ENCODE measurements at places on chromosomes 16 and 17.

DNA sequence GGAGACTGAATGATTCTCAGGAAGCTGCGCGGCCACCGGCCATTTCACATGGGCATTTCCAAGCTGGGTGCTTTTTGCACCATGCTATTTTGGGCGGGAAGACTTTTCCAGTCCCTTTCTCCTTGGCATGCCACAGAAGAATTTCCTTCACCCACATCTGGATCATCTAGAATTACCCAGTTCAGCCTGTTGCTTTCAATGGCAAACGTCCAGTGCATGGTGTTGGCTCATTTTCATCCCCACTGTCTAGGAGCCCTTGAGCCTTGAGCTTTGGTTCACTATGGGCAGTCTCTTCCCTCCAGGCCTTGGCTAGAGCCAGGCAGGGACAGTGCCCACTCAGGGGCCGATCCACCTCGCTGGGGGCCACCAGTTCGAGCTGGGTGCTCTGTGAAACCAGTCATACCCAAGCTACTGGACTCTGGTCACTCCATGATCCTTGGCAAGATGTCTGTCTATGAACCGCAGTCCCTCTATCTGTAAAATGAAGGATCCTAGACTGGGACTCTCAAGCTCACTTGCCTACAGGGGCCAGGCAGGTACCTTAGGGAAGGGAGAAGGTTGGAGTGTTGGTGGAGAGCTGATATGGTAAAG is 71.1 kb downstream of the CYLD start:
- no peak for DNase-seq

GRCh38 chr16:82184213-82184612 is 14.2 kb upstream of the MPHOSPH6 start:
- no peak for DNase-seq

DNA sequence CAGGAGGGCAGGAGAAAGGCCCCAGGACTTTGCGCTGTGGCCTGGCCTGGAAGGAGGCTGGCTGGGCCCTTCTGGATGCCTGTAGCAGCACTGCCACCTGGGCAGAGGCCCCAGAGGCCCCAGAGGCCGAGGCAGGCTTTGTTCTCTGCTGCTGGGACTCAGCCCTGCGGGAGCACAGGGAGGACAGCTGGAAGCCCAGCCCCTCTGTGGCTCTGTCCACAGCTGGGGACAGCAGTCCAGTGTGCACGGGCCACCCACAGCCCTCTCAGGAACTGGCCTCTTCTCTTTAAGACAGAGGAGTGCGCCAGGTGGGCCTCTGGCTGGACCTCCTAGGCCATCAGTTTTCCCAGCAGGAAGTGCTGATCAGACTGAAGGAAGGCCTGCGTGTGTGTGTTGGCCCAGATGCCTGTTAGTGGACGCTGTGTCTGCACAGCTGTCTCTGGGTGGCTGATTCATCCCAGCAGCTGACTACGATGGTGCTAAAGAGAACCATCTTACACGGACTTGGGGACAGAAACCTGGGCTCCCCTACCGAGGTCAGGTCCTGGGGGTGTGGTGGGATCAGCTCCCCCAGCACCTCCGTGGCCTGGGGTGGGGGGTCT is 26.9 kb upstream of the ZNF750 start:
- no peak for DNase-seq

- no peak for DNase-seq
Measured at GRCh38 chr17:61048376-61049106, 351.1 kb upstream of the TBX2 start.

DNA sequence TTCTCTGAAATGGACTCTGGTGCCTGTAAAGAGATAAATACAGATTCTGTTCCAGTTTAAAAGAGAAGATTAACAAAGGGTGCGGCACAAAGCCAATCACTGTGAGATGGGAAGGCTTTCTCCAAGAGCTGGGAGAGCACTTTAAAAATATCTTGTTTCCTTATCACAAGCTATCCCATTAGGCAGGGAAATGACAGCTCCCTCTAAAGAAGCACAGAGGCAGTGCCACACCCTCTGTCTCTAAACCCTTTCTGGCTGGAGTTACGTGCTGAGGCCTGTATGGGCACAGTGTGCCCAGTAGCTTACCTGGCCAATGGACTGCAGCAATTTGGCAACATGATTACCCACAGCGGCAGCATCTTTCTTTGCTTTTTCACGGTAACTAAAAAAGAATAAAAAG is 9.0 kb upstream of the TERB1 start:
- no peak for DNase-seq

- DNase-seq = no peak
Measured at GRCh38 chr16:82999711-83000110, 372.9 kb downstream of the CDH13 start.

GRCh38 chr17:43905400-43905984 is 1.8 kb downstream of the MPP2 start:
- no peak for DNase-seq

- DNase-seq = no peak
Measured at GRCh38 chr16:66462912-66463311, 35.8 kb downstream of the BEAN1 start.

DNA sequence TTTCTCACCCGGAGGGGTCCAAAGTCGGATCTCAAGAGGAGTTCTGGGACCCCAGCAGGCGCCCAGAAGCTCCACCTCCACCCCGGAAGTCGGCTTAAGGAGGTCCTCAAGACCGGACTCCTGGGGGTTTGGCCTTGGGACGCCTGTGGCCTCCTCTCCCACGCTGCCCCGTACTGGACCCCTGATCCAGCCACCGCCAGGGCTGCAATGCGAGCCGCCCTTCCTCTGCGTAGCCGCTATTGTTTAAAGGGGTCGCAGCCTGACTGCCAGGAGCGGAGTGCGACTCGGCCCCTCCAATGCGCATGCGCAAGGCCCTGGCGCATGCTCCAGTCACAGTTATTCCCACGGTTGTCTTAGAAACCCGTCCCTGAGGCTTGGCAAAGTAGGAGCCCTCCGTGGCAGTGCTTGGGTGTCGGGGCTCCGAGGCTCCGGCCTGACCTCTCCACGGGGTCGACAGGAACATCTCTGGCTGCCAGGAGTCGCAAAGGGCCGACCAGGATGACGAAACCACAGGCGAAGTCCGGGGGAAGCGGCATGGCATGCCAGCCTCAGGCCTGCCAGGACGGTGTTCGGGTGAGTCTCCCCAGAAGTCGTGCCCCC is 719.0 kb downstream of the KCNJ18 start:
- DNase-seq = no peak

DNA sequence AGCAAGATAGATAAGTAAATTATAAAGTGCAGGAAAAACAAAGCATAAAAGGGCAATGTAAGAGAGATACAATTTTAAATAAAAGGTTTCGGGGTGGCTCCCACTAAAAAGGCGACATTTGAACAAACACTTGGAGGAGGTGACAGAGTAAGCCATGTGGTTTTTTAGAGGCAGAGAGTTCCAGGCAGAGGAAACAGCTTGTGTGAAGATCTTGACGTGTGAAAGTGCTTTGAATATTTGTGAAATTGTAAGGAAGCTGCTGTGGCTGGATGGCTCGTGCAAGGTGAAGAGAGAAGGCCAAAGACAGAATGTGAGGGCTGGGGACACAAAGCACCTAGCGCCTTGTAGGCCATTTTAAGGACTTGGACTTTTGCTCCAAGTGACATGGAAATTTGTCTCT is 28.6 kb upstream of the HYDIN start:
- no peak for DNase-seq

GRCh38 chr17:19265755-19266154 is 28.6 kb downstream of the EPN2 start:
- no peak for DNase-seq

DNA sequence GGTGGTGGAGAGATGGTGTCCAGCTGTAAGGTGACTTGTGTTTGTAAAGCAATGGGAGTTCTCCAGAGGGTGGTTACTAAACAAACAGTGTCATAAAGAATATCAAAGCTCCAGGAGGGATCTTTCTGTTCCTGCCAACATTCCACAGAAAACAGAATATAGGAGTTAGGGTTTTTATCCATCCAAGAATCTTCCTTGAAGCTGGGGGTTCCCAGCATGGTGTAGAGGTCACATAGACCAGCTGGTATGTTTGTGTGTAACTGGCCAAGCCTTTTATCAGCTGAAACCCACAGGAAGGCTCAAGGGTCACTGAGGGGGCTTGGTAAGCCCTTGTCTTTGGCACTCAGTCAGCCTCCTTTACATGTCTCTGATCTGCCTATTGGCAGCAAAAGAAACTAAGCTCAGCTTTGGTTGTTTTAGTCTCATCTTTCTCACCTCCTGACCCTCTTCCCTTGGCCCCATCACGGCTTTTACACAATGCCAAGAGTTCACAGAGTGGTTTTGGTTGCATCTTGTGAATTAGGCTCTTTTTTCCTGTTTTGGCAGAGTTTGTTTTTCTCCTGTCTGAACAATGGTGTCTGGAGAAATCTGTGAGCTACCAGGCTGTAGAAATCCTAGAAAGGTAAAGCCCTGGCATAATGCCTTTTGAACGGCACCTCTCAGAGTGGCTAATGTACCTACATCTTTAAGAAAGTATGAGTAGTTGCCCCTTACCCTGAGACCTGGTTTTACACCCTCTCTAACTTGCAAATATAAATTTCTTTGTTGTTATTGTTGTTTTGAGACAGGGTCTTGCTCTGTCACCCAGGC is 4.6 kb downstream of the CNTD1 start:
- DNase-seq = no peak

DNA sequence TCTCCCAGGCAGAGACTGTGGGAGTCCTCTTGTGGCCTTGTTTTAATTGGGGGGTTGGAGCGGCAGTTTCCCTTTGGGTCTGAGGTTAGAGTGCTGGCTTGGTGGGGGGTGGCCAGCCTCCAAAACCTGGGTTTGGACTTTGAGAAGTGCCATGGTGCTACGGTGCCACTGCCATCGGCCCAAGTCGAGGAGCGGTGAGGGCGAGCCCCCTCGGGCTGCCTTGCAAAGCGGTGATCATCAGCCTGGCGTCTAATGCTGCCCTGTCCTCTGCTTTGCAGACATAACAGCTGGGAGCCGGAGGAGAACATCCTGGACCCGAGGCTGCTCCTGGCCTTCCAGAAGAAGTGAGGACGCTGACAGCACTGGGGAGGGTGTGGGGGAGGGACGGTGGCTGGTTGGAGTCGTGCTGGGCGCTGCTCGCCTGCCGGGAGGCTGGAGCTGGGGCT is 1.2 kb downstream of the CBX2 start:
- DNase-seq = no peak

DNA sequence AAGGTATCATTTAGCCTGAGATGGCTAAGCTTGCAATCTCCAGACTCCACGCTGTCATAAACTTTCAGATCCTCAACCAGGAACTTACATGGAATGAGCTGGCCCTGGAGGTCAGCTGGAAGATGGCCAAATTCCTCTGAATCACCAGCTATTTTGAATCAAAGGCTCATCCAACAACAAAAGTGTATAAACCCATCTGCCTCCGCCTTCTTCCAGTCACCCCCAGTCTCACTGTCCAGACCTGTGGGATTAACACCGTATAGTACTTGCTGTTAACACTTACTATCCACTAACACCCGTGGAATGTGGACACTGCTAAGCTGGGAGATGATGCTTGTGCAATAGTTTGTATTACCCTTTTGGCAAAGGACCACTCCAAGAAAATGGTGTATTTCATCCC is 1.9 kb upstream of the LCMT1 start:
- no peak for DNase-seq

DNA sequence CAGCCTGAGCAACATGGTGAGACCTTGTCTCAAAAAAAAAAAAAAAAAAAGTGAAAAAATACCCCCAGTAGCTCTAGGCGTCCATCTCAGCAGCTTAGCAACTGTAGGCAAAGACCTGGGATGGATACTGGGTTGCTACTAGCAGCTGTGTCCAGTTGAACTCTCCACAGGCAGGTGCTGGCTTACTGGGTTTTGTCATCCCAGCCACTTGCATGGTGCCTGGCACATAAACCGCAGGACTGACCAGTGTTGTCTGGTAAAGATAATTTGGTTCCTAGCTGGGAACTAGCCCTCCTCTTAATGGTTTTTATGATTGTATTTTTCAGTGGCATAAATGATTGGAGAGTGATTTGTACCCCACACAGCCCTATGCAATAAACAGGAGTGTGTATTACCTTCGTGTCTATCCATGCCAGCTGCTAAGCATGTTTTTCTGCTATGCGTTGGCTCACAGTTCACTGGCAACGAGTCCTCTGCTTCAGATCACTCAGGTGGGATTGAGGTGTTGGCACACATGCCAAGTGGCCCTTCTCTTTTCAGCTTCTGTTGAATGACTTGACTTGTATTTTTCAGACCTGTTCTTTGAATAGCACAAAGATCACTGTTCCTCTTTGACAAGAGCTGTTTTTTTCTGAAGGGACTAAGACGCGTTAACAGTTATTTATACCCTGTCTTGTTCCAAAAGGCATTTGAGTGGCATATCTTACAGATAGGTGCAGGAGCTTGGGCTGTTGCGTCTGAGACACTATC is 352.9 kb downstream of the SNX29 start:
- DNase-seq = no peak

DNA sequence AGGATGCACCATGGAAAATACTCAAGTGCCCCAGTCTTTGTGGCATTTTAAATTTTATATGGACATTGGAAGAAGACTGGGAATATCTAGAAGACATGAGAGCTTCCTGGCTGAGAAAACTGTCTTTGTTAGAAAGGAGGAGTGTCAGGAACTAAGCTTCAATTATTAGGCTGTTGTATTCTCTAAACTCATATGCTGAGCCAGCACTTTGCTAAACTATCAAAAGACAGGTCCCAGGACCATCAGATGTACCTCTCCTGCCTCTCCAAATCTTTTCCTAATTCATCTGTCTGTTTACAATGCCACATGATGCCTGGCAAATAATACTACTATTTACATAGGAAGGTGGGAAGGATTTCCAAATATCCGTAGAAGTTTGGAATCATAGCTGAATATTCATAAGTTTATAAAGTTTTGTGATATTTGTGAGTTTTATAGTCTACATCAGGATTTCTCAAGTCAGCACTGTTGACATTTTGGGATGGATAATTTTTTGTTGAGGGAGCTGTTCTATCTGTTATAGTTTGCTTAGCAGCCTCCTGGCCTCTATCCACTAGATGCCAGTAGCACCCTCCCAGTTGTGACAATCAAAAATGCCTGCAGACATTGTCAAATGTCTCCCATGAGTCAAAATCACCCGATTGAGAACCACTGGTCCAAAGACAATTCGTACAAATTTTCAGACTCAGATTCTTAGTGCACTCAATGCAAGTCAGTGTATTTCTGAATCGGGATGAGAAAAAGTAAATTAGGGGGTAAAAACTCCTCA is 61.2 kb upstream of the NETO2 start:
- DNase-seq = no peak
